ENCODE measurements at places on chromosomes 12 and 14.

GRCh38 chr12:62933220-62933601 is 1.7 kb downstream of the PPM1H start:
- DNase-seq: no peak

GRCh38 chr12:15116086-15116485 is 105.1 kb downstream of the RERG start:
- DNase-seq: no peak

DNA sequence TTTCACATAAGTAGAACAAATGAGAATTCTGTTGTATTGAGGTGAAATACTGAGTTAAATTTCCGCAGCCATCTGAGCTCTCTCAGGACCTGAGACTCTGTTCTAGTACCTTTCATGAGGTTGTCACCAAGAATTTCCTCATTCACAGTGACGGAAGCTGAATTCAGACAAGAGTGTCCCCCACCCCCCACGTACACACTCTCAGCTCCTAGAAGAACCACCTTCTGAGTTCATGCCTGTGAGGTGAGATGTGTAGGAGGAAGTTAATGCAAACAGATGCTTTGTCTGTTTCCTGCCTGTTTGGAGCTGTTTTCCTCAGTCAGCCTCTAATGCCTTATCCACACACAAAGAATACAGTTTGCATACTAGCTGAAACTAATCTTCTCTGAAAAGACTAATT is 18.2 kb downstream of the BICDL1 start:
- peak; percentile 16 for DNase-seq

DNA sequence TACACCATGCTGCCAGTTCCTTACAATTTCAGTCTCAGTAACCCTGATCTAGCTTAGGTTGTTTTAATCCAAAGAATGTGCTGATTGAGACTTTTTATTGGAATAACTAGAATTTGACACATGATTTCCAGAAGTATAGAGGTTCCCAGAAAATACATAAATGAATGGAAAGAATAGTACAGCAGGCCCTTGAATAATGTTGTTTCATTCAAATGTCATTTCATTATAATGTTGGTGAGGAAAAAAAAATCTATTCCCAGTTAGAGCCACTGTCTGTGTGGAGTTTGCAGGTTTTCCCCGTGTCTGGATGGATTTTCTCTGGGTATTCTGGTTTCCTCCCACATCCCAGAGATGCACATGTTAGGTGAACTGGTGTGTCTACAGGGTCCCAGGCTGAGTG is 273.5 kb upstream of the GARIN6 start:
- DNase-seq: no peak

- DNase-seq: no peak
These were observed 6.6 kb upstream of the PARP11 start for GRCh38 chr12:3879846-3880245.

GRCh38 chr12:129911428-129912049 is 7.7 kb upstream of the TMEM132D start:
- no peak for DNase-seq

GRCh38 chr14:41859336-41859735 is 252.7 kb downstream of the LRFN5 start:
- DNase-seq: no peak
